CD4-positive, alpha-beta T cell treated with Interleukin-4 for 4 hours (primary cell): ENCODE measurements at places on chromosomes 13 and 19.

GRCh38 chr19:7373862-7374261 is 25.1 kb downstream of the ARHGEF18 start:
- DNase-seq = no peak

GRCh38 chr19:33667141-33667650 is 45.4 kb downstream of the CHST8 start:
- DNase-seq = no peak

DNA sequence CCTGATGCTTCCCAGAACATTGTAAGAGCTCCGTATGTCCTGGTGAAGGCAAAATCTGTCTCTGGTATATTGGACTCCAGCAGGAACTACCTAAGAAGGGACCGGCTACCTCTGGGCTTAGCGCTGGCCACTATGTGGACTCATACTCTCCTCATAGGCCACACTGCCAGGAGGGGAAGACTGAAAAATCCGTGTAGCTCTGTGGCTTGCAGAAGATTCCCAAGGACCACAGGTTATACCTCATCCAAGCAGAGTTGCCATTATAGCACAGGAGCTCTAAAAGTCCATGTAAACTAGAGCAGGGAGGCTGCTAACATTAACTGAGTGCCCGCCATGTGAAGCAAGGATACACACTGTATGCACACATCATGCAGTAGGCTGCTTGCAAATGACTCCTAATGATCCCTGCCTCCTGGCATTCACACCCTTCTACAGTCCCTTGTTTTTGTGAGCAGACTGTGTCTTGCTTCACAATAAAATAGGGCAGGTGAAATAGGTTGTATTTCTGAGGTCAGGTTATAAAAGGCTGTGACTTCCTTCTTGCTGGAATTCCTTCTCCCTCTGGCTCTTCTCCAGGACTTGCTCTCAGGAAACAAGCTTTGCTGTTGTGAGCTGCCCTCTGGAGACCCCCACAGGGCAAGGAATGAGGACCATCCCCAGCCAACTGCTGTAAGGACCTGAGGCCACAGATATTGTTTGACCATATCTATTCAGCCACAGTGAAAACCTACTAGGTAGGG is 192.6 kb upstream of the UBL3 start:
- DNase-seq = no peak

GRCh38 chr13:32261567-32261966 is 53.6 kb downstream of the ZAR1L start:
- no peak for DNase-seq
